Astrocyte of the hippocampus (primary cell): ENCODE measurements at places on chromosomes 13 and 19.

DNA sequence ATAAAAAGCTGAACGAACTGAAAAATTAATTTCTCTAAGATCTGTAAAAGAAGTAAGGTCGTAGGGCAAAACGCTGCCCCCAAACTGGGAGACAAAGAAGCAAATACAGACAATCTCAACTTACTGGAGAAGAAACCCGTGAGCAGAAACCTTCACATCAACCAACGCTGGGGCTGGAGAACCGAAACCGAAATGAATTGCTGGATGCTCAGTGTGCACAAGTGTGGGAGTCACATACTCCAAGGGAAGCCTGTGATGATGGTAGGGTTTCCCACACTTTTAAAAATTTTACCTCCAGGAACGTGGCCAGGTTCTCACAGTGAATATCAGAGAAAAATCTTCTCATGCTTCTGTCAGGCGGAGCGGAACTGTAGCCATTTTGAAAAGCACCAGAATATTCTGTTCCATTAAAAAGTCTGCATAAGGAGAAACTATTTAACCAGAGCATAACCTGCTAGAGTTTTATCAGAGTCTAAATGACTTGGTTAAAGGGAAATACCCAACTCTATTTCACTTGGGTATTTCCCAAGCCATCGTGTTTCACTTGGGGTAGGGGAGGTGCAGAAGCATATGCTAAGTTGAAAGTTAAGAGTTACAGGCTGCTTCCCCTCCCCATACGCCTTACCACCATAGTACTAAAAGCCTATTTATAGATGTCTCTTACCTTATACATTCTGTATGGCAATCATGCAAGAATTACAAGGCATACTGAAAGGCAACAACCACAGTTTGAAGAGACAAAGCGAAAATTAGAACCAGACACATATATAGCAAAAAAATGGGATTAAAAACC lies 110.5 kb upstream of the SLITRK1 start:
- no peak for DNase-seq

DNA sequence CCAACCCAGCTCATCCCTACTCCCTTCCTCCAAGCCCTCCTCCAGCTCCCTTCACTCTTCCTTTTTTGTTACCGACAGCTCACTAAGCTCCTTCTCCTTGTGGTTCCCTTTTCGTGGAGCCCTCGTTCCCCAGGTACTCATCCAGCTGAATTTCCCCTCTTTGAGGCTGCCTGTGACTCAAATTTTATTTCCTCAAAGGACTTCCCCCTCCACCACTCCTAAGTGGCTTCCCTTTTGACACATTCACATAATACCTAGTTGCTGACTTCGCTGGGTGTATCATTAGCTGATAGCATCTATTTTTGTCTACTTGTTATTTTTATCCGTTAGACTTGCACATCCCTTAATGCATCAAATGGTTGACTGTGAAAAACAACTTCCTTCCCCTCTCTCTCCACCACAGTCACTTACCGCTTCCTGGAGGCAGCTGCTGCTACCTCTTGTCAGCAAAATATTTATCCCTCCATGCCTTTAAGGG lies 14.5 kb downstream of the FFAR2 start:
- DNase-seq = no peak

DNA sequence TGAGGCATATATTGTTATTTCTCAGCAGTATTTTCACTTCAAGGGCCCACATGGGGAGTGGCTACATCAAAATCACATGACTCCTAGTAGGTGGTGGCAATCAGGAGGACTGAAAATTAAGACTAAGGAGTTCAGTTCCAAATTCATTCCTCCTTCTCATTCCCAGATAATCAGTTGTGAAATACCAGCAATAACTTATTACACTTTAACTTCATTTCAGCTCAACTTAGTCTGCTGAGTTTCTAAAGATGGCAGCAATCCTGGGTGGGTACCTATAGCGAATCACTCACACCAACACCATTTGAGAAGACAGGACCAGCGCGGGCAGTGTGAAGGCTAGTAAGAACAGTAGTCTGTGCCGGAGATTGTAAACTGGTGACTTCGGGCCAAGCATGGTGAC lies 63.9 kb upstream of the SLC10A2 start:
- DNase-seq = no peak

DNA sequence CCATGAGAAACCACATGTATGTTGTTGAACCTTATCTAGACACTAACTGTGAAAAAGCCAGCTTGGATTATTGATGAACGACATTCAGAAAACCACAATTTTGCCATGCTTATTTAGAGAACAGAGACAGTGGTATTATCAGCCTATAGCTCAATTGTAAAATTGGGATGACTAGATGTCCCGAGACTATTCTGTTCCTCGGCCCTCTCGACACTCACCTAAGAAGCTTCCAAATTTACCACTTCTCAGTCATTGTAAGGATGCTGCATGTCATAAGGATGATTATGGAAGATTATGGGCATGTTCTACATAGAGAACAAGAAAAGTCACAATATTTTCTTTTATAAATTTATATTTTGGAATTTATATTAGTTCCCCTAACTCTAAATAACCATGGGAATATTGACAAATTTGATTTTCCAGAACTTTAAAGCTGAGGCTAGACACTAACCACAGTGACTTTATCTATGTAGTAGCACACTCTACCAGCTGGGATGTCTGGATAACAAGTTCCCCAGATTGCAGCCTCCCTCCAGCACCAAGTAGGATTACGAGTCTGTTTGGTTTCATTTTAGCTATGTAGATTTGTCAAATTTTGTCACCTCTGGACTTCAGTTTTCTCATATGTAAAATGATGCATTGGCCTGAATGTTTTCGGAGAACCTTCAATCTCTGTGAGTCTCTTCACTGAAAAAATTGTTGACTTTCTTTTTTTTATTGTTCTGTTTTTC lies 513.6 kb downstream of the IRS2 start:
- peak; percentile 30 for DNase-seq

- DNase-seq = no peak
Measured at GRCh38 chr13:51922771-51923480, 61.2 kb downstream of the CCDC70 start.

DNA sequence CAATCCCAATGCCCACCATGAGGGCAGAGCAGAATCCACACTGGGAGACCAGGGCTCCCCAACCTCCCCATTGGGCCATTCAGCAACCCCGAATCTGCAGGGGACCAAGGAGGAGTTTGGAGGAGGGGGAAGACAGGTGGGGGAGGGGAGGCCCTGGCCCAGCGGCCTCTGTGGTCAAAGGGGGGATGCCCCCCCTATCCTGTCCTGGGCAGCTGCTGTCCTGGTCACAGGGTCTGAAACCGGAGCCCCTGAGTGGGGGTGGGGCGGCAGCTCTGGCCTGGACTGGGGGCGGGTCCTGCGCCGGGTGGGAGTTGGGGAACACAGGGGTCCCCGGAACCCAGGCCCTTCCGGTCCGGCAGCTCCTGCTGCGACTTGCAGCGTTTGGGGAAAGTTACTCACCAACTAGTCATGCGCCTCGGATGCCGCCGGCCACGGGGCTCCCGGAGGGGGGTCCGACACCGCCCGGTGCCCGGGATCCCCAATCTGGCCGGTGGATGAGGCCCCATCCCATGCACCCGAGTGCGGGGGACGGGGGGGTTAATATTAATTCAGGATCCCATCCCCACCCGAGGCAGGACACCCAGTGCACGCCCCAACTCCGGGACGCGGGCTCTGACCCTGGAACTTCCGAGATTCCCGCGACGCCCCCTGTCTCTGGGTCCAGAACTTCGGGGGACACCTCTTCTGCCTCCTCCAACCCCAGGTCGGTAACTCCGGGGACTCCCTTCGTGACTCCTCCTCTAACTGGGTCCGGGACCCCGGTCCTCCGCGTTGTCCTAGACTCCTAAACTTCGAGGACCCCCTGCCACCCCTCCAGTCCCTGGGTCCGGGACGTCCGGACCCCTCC lies 872 bp downstream of the HOMER3 start:
- peak; percentile 69 for DNase-seq

DNA sequence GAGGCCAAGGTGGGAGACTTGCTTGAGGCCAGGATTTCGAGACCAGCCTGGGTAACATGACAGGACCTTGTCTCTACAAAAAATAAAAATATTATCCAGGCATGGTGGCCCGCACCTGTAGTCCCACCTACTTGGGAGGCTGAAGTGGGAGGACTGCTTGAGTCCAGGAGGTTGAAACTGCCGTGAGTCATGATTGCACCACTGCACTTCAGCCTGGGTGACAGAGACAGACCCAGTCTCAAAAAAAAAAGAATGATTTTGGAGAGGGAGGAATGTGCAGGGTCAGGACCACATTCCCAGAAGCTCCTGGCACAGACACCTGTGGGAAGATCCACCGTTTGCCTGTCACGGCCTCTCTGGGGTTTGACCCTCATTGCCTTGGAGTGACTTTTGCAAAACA lies 9.3 kb upstream of the BAX start:
- no peak for DNase-seq

- DNase-seq = peak; percentile 81
Measured at GRCh38 chr13:107867701-107868661, 347.4 kb downstream of the LIG4 start.

- DNase-seq = no peak
Measured at GRCh38 chr19:10979951-10980381, 19.1 kb downstream of the SMARCA4 start.
